ENCODE measurements at places on chromosomes 5 and 9.

DNA sequence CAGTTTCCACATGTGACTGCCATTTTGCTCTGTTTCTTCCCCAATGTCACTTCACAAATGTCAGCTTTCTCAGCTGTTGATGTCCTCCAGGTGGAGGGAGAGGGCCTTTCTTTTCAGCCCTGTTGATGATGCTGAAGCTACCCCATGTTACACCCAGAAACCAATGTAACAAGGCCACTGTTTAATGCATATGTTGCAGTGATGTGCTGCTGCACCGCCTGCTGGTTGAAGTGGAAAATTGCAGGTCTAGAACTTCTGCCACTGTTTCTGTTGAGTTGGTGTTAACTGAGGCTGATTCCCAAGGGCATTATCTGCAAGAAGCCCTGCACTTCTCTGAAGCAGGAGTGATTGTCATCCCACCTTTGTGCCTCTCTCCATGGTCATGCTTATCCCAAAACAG is 428.4 kb downstream of the KDM4C start:
- DNase-seq = no peak

- no peak for DNase-seq
Measured at GRCh38 chr9:106074006-106074405, 379.7 kb downstream of the TMEM38B start.

DNA sequence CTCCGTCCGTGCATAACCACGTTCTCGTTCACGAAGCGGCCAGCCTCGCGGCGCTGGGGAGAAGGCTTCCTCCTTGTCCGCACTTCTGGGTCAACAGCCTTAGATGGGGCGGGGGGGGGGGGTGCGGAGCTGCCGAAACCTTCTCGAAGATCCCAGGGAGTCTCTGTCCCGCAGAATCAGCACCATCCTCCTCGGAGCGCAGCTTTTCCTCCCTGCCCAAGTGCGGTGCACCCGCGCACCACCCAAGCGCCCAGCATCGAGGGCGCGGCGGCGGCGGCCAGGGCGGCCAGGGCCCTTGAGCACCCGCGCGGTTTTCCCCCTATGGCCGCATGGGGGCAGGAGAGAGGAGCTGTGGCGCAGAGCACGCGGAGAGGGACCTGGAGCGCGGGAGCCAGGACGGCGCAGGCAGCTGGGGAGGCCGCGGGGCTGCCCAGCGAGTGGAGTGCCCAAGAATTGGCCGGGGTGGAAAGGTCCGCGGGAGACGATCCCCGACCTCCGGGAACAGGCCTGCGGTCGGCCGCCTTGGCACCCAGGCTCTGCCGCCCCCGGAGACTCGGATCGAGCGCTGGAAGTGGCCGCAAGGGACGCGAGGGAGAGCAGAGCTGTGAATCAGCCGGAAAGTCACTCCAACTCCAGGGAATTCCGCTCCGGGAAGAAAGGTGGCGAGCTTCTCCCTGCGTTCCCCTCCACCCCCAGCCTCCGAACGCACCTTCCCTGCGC is 43.1 kb downstream of the TMEM174 start:
- DNase-seq = peak; percentile 39

GRCh38 chr9:135971892-135972291 is 10.7 kb upstream of the UBAC1 start:
- DNase-seq = no peak

DNA sequence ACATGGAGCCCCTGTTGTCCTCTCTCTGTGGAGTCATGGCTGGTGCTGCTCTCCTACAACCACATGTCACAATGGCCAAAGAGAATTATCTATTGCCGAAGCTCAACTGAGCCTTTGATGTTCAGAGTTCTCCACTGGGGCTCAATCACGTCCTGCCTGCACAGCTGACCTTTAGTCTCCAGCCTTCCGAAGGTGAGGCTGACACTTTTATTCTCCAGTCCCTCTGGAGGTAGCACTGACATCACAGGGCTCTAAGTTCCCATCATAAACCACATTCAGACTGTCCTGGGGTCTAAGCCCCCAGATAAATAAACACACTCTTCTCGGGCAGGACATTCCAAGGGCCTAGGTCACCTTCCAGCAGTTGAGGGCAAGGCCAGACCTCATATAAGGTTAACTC is 23.4 kb downstream of the ADCY2 start:
- DNase-seq = no peak

- no peak for DNase-seq
Measured at GRCh38 chr5:119470105-119470763, 17.9 kb downstream of the HSD17B4 start.

DNA sequence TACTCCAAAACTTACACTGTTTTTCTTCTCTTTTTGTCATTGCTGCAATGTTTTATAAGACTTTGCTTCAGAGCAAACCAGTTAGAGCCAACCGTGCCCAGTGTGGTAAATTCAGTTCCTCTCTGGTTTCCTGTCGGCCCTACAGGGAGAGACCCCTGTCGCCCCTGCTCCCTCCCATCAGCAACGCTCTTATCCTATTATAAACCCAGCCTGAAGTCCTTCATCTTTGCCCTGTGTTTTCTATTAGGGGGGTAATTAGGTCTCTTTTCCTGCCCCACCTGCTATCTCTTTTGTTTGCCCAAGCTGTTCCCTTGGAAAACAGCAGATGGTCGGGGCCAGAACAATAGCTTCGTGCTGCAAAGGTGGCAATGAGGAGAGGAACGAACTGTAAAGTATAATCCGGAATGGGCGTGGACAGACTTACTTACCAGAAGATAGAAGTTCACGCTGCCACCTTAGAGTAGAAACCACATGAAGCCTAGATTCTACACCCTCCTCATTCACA is 21.4 kb upstream of the OTULINL start:
- DNase-seq = no peak

DNA sequence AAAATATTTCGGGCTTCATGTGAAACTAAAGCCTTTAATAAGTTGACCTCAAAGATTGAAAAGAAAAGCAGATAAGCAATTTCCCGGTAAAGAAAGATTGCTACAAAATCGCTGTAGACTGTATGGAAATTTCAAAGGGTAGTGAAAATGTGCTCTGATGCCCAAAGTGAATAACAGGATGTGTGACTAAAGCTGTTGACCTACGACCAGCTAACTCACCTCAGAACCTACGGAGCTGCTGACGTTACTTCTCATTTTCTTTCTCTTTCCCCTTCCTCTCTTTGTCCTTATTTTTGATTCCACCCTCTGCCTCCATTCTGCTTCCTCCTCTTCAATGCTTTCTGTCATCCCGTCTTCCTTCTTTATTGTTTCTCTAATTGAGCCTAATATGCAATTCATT is 103.2 kb downstream of the PDE4D start:
- no peak for DNase-seq

DNA sequence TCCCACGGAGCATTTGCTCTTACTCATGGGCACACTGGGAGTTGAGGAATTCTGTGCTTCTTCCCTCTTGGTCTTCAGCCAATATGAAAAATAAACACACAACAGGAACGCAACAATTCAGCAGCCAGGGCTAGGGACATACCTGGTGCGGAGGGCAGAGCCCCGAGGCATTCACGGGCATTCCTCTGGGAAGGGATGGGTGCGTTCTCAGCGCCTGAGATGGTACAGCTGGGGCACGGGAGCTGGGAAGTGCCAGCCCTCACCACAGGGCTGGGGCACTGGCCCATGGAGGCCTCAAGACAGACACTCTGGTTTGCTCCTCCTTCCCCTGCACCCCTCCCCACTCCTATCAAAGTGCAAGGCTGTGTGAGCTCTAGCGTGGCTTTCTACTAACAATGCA is 2.1 kb downstream of the SLC6A3 start:
- DNase-seq = no peak

DNA sequence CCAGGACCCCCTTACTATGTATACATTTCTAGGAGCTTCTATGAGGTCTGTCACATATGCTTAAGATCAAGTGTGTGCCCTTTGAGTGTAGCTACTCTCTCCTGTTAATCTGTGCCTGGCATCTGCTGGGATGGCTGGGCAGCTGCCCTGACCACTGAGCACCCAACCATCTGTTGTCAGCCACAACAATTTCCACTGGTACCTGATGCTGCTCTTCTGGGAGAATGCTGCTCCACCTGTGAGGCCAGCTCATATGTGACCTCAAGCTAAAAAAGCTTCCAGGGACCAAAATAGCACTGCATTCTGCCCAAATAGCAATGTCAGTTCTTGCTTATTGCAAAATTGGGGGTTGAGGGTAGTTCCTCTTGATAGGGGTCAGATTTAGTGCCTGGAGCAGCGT is 595.6 kb downstream of the RAB3C start:
- DNase-seq = no peak

- no peak for DNase-seq
Measured at GRCh38 chr5:42157215-42157614, 232.1 kb downstream of the FBXO4 start.

DNA sequence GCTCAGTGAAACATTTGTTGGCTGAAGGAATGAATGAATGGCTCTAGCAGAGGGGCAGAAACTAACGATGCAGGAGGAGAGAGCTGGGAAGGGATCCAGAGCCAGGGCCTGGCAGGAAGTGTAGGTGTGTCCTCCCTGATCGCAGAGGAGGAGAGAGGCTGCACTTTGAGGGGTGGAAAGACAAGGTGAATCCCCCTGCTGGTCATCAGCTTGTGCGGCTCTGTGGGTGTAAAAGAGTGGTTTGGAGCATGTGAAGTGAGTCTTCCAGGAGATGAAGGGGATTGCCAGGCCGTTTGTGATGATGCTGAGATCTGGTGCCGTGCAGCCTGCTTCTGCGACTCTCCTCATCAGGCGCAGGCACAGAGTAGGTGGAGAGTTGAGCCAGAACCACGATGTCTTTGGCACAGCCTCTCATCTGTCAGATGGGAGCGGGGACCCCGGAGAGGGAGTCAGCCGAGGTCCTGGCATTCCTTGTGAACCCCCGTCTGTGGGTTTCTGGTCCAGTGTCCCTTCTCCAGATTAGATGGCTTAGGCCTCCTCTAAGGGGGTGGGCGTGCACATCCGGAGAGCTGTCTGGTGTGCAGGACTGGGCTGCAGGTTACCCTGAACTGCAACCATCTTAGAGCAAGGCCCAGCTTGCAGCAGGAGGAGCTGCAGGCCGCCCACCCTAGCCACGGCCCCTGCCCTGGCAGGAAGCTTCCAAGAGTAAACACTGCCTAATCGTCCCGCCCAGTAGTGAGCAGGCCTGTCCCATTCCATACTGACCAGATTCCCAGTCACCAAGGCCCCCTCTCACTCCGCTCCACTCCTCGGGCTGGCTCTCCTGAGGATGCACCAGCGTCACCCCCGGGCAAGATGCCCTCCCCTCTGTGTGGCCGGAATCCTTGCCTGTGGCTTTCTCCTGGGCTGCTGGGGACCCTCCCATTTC is at the start of gene ADAMTS13:
ADAMTS13 (plus strand) TSS at position 753 of the 928 bp plus-strand sequence; CDS start at position 830, 77 bp downstream.
- DNase-seq = no peak

DNA sequence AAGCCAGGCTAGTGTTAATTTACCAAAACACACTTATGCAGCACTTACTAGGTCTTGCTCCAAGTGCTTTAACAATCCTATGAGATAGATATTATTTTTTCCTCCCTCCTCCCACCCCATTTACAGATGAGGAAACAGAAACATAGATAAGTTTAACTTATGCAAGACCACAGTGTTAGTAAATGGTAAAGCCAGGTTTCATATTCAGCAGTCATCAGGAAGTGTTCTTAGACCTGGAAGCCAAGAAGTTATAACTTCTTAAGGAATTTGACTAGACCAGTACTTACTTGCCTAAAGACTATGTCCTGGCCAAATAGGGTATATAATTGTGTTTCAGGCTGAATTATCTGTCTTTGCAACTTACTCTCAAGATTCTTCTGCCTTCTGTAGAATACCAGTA is 15.9 kb downstream of the ABHD17B start:
- no peak for DNase-seq

- DNase-seq = no peak
Measured at GRCh38 chr9:99130069-99130468, 25.2 kb downstream of the TGFBR1 start.

DNA sequence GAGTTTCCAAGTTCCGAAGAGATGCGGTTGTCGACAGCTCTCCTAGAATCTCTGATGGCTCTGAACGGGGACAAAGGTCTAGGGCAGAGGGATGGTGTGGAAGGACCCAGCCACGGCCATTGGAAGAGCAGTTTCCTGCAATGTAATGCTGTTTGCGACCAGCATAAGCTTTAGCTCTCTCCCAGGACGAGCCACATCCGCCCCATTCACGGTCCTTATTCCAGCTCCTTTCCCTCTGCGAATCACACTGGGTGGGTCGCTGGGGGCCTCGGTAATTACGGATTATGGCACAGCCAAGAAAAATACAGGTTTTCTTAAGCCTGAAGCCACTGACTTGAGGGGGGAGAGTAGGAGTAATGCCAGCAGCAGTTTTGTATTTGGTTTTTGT is 22.7 kb downstream of the ANXA2R start:
- DNase-seq = no peak

- peak; percentile 76 for DNase-seq
Measured at GRCh38 chr5:128538250-128539037, 399 bp upstream of the FBN2 start.

GRCh38 chr5:60822285-60822556 is 21.8 kb downstream of the ELOVL7 start:
- no peak for DNase-seq

- DNase-seq = no peak
Measured at GRCh38 chr5:8481007-8481406, 612.1 kb downstream of the MTRR start.

GRCh38 chr5:112757468-112758208 is 20.0 kb downstream of the APC start:
- DNase-seq = no peak

DNA sequence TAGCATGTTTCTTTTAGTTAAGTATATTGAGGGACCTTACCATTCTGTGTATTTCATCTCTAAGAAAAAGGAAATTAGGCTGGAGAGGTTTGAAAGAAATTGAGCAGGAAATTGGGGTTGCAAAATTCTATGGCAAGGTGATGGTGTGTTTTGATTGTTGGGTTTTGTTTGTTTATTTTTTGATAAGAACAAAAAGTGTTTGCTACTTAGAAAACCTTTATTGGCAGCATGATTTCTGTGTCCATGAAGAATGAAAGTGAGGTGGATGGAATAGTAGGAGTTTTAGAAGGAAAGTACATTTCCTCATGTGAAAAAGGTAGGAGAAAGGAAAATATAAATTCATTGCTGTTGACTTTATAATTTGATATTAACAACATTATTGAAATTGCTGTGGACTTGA is 167.1 kb downstream of the CD180 start:
- DNase-seq = no peak

DNA sequence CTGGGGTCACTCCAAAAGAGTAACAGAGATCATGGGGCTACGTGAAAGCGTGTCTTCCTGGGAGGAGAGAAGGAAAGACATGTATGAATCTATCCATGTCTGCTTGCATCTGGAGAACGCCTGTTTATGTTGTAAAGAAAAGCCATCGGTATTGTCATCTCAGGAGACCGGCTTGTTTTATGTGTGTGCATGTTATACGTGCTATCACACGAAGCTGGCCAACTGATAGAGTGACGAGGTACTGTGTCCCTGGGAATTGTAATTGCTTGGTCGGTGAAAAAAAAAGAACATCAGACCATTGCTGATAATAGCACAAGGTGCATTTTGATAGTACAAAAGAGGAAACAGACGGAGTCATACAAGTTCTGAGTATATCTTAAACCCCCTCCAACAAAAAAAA is 370 bp upstream of the CDH6 start:
- no peak for DNase-seq

All from fibroblast of skin of left biceps (primary cell).